ENCODE measurements at places on chromosomes 2 and 18.
A peak's percentile ranks its signal among the peaks of the same experiment; 100 is the strongest.

GRCh38 chr2:105919826-105920225, 175.1 kb downstream of the NCK2 start:
- DNase-seq = peak; percentile 29

GRCh38 chr18:10240973-10241372, 213.5 kb upstream of the APCDD1 start:
- no peak for DNase-seq

- no peak for DNase-seq
These were observed 180.3 kb downstream of the TFCP2L1 start for GRCh38 chr2:121104721-121105141.

- DNase-seq = no peak
These were observed 208.2 kb upstream of the DCC start for GRCh38 chr18:52131845-52132244.

DNA sequence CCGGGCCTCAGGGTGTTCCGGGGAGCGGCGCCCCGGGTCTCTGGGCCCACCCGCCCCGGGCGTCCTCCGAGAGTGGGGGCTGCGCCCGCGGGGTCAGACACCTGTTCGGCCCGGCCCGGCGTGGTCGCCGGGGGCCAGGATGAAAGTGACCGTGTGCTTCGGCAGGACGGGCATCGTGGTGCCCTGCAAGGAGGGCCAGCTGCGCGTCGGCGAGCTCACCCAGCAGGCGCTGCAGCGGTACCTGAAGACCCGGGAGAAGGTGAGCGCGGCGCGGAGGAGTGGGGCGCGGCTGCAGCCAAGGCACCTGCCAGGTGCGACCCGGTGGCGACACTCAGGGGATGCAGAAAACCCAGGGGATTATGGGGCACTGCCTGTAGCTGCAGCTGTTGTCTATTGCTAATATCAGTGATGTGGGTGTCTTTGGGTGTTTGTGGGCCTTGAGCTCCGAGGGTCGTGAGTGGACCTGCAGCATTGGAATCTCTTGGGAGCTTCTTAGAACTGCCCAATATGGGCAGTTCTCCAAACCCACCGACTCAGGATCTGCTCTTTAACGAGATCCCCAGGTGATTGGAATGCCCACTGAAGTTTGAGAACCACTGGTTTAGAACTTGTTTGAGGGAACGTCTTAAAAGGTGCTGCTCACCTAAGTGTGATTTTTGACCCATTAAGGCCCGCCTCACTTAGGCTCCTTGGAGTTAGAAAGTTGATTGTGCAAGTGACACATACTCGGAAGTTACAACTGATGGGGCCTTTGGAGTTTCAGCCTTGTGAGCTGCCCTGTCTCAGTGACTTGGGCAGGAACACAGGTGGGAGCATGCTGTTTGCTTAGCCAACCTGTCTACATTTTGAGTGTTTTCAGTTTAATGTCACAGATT, 823 bp downstream of the PARD3B start:
- no peak for DNase-seq

- DNase-seq = no peak
These were observed 30.1 kb upstream of the MCFD2 start for GRCh38 chr2:46945671-46946070.

- no peak for DNase-seq
These were observed 107.1 kb downstream of the LYPD6B start for GRCh38 chr2:149145314-149146295.

- no peak for DNase-seq
These were observed 204.7 kb downstream of the TGIF1 start for GRCh38 chr18:3654442-3655253.

DNA sequence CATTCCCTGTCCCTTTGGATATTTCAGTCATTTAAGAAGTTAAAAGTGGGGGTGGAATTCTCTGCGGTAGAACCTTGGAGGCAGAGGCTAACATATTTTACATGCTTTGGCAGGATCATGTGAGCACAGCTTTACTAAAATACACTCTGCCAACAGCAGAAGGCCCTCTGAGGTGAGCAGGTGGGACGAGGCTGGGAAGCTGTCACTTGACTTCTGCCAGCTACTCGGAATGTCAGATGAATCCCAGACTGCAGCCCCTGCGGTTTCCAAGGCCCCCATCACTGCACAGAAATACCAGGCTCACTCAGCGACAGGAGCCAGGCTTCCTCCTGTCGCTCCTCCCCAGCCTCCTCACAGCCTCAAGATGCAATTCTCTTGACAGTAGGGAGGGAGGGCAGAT, 220.9 kb upstream of the REV1 start:
- DNase-seq = no peak

DNA sequence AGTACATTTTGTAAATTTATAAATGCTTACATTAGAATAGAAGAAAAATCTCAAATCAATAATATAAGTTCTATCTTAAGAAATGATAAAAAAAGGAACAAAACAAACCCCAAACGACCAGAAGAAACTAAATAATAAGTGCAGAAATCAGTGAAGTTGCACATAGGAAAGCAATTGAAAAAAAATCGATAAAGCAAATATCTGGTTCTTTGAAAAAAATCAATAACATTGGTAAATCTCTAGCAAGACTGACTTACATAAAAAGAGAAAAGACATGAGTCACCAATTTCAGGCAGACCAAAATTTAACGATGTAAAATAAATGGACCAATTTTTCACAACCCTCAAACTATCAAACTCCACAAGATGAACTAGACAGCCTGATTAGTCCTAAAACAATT, 249.9 kb upstream of the HDAC4 start:
- DNase-seq = no peak

- DNase-seq = no peak
These were observed 123.8 kb downstream of the SPTBN1 start for GRCh38 chr2:54579682-54580620.

DNA sequence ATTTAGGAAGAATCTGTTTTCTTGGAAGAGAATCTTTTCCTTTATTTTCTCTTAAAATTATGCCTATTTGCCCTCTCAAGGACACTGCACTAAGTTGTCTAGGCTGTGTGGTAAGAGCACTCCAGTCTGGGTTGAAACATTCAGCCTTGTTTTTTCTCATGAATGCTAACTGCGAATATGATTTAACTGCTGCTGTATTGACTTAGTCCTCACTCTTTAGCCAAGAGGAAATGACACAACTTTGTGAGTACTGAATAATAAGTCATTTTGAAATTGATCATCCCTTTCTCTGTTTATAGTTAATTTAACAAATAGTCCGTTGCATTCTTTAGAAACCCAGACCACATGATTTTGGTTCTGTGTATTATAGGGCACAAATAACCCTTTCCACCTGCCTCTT, 4.5 kb upstream of the RND3 start:
- no peak for DNase-seq
